ENCODE measurements at places on chromosomes 5 and 9. TPM values are rescaled to one million over a fixed set of nuclear protein-coding genes. Genes with fewer than 3 reads are reported as not detected.

Gene F12
- total RNA-seq = 13.4 TPM

Gene RAD1
- total RNA-seq = 31.8 TPM

Gene FGD3
- 0.80 TPM for total RNA-seq

DNA sequence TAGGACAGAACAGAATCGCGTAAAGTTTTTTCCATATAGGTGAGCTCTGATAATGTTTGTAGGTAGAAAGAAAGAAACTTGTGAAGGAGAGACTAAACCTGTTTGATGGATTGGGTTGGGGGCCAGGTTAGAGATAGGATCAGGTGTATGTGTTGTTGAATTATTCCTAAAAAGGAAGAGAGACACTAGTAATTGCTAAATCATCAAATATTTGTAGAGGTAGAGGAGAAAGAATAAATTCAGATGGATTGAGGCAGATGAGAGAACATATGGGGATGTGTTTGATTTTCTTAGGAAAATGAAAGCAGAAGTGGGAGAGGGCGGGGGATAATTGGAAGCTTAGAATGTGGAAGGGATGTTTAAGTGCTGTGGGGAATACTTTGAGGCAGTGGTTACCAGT lies 7.7 kb downstream of the ZCCHC7 start:
- DNase-seq = no peak

DNA sequence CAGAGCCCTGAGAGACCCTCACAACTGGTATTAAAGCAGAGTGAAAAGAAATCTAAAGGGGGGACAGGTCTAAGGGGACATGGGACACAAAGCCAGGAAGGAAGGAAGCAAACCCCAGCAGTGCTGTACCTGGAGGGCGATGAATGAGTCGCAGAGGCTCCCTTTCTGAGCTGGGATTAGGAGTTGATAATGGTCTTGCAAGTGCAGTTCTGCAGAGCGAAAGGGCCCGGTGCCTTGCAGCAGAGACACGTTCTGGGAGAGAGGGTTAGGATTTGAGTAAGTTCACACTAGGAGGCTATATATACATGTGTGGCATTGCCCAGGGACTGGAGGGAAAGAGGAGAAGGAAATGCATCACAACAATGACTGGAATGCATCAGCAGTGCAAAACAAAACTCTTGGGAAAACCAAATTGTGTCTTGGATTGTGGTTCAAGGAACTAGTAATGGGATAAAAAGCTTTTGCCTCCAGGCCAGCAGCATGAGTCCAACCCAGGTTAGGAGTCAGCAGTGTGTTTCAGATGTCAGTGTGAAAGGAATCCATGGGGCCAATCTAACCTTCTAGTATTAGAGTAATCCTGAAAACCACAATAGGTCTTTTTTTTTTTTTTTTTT lies 38.8 kb upstream of the LIFR start:
- DNase-seq = no peak

DNA sequence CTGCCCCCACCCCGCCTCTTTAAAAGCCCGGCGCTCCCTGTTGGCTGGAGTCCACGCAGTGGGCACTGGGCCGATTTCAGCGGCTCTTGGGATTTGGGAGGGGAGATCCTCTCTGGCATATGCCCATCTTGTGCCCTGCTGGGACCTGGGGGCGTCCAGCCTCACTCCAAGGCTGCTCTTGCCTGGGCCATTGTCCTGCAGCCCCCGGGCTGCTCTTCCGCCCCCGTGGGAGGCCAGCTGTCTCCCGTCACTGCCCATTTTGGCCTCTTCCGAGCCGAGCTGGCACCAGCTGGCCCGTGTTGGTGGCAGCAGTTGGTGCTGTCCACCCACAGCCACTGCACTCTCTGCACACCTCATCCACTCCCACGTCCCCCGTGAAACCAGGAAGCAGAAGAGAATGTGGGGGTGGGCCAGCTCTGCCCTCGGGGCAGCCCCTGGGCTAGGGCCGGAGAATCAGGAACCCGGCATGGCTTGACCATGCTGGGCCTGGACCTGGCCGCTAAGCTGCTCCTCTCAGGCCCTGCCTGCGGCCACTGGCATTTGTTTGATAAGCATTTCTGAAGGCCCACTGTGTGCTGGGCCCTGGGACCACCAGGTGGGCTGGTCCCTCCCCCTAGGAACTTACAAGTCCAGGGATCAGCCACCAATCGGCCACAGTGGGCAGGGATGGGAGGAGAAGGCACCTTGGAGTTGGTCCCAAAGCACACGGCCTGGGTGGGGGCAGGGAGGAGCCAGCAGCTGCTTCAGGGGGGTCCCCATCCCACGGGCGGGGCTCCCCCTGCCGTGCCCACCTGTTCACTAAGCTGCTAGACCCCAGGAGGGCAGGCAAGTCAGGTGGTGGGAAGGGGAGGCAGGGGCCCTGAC lies 2.2 kb downstream of the C8G start:
- no peak for DNase-seq

DNA sequence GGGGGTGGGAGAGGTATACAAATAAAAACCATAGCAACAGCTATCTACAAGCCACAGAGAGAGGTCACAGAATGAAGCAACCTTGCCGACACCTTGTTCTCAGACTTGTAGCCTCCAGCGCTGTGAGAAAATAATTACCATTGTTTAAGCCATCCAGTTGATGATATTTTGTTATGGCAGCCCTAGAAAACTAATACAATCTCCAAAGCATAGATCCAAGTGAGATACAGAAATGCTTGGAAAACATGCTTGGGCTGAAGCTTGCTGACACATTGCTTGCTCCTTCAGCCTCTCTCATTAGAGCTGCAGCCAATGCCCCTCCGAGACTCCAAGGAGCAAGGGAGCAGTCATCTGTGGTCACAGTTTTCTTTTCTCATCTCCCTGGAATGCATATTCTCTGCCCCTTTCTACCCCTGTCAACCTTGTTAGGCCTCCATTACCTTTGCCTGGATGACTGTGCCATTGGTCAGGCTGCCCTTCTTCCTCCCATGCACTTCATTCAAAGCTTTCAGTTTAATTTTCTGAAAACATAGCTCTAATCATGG lies 401.4 kb upstream of the KLF4 start:
- no peak for DNase-seq

DNA sequence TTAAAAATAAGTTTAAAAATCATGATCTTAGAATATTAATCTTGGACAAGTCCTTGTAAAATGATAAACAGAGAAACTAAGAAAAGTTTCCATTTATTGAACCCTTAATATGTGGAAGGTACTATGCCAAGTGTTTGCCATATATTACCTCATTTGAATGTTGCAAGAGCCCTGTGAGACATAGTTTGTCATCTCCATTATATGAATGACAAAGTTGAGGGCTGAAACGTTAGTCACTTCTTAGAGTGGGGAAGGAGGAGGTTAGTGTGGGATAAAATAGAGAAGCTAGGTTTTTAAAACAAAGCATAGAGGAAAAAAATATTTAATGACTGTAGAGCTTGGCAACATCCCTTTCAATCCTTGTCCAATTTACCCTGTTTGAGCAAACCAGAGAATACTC lies 2.0 kb downstream of the TNC start:
- DNase-seq = no peak

- no peak for DNase-seq
These were observed 103.1 kb upstream of the PTPN3 start for GRCh38 chr9:109601181-109601580.

- no peak for DNase-seq
These were observed 36.8 kb upstream of the SEMA4D start for GRCh38 chr9:89534515-89535287.

DNA sequence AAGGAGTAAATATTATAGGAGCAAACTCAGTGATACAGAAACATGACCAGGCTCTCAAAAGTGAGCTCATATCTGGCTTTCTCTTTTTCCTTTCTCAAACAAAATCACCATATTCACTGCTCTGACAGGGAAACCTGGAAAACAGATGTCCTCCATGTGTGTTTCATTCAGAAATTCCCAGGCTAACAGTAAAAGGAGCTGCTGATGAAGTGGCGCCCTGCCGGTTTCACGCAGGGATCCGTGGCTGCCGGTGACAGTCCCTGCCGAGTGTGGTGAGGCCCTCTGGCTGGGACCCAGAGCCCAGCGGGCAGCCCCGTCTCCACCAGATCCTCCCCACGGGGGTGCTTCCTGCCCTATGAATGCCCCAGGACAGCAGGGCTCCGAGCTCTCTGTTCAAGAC lies 208.1 kb downstream of the GNA14 start:
- no peak for DNase-seq

- no peak for DNase-seq
These were observed 5.5 kb upstream of the ESM1 start for GRCh38 chr5:54990841-54991258.
